LHCN-M2 (cell line): ENCODE measurements at places on chromosomes 16 and 17.
A peak's percentile ranks its signal among the peaks of the same experiment; 100 is the strongest.

DNA sequence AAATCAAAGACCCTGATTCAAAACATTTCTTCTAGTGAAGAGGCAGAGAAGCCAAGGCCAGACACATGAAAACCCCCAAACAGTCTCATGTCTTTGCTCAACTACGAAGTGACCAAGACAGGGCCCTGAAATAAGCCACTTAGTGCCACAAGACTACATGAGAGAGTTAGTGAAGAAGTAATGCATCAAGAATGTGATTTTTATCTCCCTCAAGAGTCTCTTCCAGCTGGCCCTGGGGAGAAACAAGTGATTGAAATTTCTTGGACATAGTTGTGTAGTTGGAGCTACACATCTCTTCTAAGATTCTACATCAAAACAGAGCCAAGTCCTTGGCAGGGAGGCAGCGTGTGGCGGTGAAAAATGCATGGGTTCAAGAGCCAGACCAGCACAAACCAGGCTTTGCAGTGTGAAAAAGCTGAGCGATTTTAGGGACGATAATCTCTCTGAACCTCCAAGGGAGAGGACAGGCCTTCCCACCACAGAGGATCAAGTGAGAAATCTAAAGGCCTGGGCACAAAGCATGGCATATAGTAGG, 30.6 kb downstream of the LYRM1 start:
- DNase-seq, result no peak

GRCh38 chr16:17334096-17334495, 136.7 kb downstream of the XYLT1 start:
- DNase-seq, result peak; percentile 21

- DNase-seq, result no peak
These were observed 9.9 kb downstream of the COL1A1 start for GRCh38 chr17:50191359-50192143.

GRCh38 chr16:52440248-52440647, 106.7 kb downstream of the TOX3 start:
- no peak for DNase-seq

DNA sequence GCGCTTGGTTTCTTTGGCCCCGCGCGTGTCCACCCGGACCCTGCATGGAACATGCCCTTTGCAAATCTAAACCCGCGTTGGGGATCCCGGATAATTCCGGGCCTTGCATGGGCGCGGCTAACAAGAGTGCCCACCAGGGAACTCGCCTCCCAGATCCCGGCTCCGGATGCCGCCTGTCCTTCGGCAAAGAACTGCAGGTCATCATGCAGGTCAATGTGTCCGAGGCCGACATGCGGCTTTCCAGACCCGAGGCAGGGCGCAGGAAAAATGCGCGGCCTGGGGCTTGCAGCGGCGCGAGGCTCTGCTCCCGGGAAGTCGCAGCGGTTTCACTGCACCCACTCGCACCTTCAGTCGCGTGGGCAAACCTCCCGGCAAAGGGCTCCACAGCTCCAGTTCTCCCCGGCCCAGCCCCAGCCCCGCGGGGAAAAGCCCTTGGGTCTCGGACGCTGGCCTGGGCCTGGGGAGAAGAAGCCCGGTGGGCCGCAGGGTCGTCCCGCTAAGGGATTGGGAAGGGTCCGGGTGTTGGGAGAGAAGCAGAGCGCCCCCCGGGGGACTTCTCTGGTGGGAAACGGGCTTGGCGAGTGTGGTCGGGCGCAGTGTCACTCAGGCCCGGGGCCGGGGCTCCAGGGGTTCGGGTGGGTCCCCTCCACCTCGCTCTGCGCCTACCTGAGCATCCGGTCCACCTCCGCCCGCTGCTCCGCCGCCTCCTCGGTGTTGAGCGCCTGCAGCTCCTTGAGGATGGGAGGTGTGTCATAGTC, 805 bp downstream of the HNF1B start:
- DNase-seq, result no peak

DNA sequence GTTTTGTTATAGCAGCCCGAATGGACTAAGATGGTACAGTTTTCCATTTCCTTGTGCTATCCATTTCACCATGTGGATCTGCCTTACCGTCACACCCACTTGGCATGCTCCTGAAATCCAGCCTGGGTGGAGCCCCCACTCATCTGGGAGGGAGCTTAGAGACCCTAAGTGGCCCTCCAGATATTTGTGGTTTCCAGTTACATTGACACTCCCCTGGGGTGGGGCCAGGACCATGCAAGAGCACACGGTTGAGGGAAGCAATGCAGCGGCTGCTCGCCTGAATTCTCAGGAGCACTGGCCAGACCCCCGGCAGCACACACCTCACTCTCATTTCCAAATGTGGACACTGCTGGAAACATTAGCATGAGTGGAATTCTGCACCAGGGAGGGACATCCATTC, 231.1 kb downstream of the UTP18 start:
- no peak for DNase-seq

GRCh38 chr17:19727501-19728078, 11.2 kb upstream of the SLC47A2 start:
- DNase-seq, result peak; percentile 84

DNA sequence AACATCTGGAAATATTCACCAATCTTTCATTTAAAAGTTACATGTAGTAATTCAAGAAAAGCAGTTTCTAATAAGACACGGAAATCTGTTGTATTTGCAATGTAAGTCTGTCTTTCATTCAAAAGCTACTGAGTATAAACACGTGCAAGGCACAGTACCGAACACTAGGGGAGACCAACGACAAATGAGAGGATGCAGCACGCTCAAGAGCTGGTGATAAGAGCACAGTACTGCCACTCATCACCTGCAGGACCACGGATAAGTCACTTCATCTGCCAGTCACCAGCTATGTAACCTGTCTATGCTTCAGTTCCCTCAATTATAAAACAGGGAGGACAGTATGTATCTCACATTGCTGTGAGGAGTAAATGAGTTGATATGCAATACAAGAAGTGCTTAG, 67.1 kb downstream of the CLEC18A start:
- DNase-seq, result peak; percentile 23

- peak; percentile 91 for DNase-seq
These were observed 46.6 kb downstream of the HOXB1 start for GRCh38 chr17:48484256-48484655.

GRCh38 chr17:29154516-29155226, 25.5 kb downstream of the MYO18A start:
- no peak for DNase-seq

DNA sequence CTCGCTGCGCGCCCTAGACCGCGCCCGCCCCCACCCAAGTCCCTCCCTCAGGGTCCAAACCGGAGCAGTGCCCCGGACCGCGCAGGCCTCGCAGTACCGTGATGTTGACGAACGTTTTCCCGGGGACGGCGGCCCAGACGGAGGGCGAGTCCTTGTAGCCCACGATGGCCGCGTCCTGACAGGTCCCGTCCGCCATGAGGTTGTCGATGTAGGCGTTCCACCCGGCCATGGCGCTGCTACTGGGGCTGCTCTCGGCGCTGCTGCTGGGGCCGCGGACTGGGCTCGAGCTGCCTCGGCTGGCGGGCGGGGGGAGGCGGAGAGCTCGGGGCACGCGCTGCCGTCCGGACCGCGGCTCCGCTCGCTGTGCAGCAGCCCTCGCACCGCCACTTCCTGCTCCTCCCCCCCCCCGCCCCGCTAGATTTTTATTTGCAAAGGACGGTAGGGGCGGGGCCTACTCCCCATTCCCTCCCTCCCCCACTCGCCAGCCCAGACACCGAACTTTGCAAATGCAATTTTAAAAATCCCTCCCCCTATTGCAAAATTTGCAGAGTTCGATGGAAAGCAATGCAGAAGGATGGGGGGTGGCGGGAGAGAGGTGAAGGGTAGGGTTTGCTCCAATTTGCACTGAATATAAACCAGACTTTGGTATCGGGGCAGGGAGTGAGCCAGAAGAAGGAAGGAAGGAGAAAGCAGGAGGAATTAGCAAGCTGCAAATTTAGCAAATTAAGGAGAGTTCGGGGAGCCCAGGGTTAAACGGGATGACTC, at the start of gene PFN1:
Gene PFN1, minus strand, starts transcription at position 365 of the 765 bp plus-strand sequence. Its CDS starts 136 bp downstream, at position 229.
- peak; percentile 92 for DNase-seq

GRCh38 chr16:85833219-85833920, 33.9 kb downstream of the COX4I1 start:
- no peak for DNase-seq

DNA sequence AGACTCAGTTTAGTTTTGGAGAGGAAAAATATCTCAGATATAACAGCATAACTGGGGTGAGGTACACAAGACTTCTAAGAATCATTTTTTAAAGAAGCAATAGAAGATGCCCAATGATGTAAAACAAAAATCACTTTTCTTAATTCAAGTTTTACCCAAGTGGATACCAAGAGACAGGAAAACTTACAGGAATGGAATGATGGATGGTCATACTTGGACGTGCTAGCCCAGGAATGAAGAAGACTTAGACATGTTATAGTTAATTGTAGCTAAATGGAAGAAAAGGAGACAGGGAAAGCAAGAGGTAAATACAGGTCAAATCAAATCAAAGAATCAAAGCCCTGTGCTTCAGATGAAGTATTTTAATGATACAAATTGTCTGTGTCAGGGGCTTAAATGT, 312.7 kb upstream of the KCNJ16 start:
- DNase-seq, result no peak

- DNase-seq, result no peak
These were observed 48.5 kb downstream of the SNX11 start for GRCh38 chr17:48155889-48156611.

- no peak for DNase-seq
These were observed 56.1 kb downstream of the RGS9 start for GRCh38 chr17:65193305-65193704.

GRCh38 chr17:4498461-4499397, at the start of gene SPNS2:
TSS of gene SPNS2 (plus strand) at chr17:4498881. CDS start at chr17:4499048, 167 bp downstream.
- peak; percentile 23 for DNase-seq

DNA sequence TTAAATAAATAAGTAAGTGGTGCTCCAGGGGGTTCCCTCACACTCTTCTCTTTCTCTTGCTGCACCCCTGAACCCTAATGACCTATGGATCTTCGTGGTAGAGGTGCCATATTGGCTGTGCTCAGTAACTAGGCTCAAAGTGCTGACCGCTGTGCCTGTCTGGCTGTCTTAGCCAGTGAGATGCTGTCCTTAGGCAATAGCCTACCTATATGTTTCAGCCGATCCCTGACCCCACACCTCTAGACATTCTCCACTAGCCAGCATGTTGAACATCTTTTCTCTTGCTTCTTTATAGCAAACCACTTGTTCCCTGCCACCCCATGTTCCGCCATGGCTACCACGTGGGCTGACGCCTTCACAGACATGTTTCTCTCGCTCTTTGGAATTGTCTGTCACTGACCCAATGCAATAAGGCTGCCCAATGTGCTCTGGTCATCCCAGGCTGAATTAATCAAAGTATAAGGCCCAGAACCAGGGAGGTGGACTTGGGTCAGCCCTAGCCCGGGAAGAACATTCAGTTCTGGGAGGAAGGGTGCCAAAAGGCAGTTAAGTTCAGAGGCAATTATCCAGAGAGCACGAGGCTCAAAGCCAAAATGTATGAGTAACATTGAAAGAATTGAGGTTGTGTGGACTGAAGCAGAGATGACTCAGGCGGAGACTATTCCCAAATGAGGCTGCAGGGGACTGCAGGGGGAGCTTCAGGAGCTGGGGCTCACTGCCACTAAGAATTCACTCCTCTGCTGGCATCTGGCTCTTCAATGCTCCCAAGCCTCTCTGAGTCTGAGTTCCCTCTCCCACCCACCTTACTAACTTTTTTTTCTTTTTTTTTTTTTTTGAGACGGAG, 28.7 kb upstream of the TNRC6A start:
- DNase-seq, result peak; percentile 99

DNA sequence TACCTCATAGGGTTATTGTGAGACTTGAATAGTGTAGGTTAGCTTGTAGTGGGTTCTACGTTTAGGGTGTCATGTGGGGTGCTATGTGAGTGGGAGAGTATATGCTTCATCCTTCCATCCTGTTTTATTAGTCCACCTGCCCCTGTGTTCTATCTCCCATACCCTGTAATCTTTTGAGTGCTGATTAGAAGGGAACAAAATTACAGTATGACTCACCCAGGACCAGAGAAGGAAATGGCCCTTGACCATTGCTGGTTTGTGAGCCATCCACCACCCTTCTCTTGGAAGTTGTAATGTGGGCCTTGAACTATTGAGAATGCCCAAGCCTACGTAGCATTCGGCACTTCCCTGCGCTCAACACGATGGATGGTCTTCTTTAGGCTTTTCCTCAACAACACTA, 17.1 kb downstream of the SAP30BP start:
- DNase-seq, result no peak

DNA sequence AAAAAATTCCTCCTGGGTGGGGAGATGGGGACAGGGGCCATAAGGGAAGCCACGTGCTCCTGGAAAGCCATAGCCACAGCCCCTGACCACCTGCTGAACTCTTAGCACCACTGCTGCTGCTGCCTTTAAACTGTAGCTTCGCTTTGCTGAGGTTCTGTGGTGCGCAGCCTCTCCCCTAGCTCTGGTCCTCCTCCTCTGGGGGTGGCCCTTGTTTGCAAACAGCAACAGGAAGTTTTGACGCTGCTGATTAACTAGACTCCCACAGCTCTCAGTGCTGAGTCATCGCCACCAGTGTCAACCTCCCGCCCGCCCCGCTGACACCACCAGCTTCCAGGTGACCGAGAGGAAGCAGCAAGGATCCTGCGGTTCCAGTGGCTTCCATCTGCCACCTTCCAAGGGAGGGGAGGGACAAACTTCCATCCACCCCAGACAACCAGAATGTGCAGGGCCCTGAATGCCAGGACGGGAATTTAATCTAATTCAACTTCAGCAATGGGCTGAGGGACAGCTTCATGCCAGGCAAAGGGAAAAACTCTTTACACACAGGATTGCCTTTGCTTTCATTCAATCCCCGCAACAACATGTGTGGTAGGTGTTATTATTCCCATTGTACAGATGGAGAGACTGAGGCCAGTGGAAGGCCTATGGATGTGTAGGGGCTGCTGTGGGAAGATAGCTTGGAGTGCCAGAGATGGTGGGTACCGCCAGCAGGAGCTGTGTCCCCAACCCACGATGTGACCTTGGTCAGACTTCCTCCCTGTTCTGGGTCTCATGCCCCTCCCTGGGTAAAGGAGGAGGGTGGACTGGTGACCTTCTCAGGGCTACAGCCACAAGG, 8.1 kb upstream of the KIFC3 start:
- peak; percentile 87 for DNase-seq

DNA sequence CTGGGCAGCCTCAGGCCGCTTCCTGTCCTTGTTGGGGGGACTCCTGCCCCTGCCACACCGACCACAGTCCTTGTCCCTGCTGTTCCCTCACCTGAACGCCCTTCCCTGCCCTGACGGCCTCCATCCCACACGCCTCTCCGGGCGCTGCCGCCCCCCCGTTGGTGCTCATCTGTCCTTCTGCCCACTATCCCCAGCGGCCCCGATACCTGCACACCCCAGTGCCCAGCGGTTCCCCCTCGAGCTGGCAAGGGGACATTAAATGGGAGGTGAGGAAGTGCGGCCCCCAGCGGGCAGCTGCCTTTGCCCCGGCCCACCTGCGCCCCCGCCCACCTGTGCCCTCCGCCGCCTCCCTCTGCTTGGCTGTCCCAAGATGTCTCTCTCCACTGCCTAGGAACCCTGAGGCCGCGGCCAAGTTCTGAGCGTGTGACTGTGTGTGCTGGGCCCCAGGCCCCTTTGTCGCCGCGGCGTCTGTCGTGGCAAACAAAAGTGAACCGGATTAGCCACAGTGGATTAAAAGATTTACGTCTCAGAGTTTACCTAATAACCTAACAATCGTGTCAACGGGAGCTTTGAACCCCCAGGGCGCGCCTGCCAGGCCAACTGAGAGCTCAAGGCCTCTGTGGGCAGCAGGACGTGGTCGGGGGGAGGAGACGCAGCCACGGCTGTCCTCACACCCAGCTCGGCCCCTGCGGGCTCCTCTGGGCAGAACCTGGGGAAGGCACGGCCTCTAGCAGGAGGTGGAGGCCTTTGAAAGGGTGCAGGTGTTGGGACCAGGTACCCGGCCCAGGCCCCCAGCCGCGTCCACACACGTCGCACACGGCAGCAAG, 7.6 kb upstream of the AXIN1 start:
- DNase-seq, result no peak
